ENCODE measurements at places on chromosomes 6 and 20. TPM values are rescaled to one million over a fixed set of nuclear protein-coding genes. Genes with fewer than 3 reads are reported as not detected.

NMBR gene
- not detected for total RNA-seq

MRAP2 gene
- total RNA-seq: not detected

TNFRSF6B gene
- total RNA-seq: 0.47 TPM

EYS gene
- not detected for total RNA-seq

THBS2 gene
- total RNA-seq: 0.18 TPM

C20orf204 gene
- total RNA-seq: 3.2 TPM

FAM83D gene
- 1.9 TPM for total RNA-seq

ZSCAN26 gene
- 6.7 TPM for total RNA-seq

LINC00237 gene
- total RNA-seq: not detected

C6orf15 gene
- not detected for total RNA-seq

FAXC gene
- not detected for total RNA-seq

WFDC2 gene
- 0.53 TPM for total RNA-seq

C20orf144 gene
- total RNA-seq: 0.20 TPM

OPRM1 gene
- total RNA-seq: not detected

BCLAF1 gene
- total RNA-seq: 241 TPM

PPIL6 gene
- 0.27 TPM for total RNA-seq

- peak; percentile 14 for DNase-seq
These were observed 743 bp downstream of the CMTR1 start for GRCh38 chr6:37433657-37434271.

GRCh38 chr20:3876676-3877075, 12.5 kb upstream of the PANK2 start:
- no peak for DNase-seq

GRCh38 chr20:46523696-46524328, 10.5 kb upstream of the ZNF334 start:
- no peak for DNase-seq

DNA sequence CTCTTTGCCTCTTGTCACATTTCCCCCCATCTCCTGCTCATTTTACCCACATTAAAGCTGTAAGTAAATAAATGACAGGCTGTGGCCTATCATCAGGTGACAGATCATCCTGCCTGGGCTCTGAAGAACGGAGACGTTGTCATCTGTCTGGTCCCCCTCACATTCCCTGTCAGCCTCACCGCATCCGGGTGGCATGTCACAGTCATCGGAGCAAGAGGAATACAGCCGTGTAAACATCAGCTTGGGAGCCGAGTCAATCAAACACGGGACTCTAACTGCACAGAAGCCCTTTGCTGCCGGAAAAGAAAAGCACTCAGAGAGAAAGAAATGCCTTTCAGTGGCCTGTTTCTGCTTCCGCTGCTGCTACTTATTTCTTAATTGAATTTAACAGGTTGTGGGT, 371.9 kb upstream of the ID4 start:
- DNase-seq: no peak

GRCh38 chr6:82038631-82039030, 208.9 kb downstream of the IBTK start:
- DNase-seq: no peak

- DNase-seq: no peak
These were observed 11.5 kb downstream of the RNF217 start for GRCh38 chr6:124973780-124974179.

DNA sequence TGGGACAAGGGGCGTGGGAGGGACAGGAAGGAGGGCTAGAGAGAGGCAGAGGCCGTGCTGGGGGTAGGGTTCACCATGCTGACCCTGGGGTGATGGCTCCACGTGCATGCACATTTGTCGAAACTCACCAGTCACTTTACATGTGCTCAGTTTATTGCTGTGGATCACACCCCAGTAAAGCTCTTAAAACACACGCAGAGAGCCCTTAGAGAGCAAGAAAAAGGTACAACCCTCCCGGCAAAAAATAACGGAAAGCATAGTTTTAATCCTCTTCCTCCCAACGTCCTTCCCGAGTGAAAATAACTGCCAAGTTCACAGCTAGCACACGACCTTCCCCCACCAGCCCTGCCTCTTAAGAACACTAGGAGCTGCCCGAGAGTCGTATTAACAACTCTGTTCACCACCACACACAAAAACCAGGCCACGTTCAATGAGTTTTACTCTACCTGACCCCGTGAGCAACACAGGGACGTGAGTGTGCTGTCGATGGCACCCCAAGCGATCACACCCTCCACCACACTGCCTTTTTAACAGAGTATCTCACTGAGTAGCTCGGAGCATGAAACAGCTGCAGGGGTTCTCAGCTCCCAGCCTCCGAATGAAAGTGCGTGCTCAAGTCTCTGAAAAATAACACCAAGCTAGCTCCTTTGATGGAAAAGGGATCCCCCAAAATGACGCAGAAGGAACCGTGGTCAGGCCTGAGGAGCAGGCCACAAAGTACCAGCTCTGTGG, 39.7 kb downstream of the TAF4 start:
- no peak for DNase-seq

- DNase-seq: no peak
These were observed 18.1 kb downstream of the NPEPL1 start for GRCh38 chr20:58710481-58711265.

GRCh38 chr6:167097770-167098169, 25.1 kb upstream of the CCR6 start:
- DNase-seq: no peak

GRCh38 chr6:130788954-130789353, 38.3 kb upstream of the SMLR1 start:
- no peak for DNase-seq

- peak; percentile 57 for DNase-seq
These were observed 46.8 kb downstream of the PYGB start for GRCh38 chr20:25294459-25295385.

DNA sequence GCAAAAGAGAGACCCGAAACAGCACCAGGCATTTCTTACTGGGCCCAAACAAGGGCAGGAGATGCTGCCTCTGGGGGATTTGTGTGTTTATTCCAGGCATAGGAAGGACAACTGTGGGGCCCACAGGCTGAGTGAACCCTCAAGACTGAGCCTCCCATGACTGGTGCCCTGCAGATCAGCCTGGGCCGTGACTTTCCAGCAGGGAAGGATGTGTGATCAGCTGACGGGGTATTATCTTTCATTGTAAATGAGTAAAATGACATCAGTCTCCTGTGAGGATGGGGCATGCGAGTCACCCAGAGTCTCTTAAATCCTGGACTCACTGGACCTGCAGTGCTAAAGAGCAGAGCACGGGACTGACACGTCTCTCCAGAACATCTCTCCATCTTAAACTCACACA, 3.9 kb upstream of the TEAD3 start:
- no peak for DNase-seq

DNA sequence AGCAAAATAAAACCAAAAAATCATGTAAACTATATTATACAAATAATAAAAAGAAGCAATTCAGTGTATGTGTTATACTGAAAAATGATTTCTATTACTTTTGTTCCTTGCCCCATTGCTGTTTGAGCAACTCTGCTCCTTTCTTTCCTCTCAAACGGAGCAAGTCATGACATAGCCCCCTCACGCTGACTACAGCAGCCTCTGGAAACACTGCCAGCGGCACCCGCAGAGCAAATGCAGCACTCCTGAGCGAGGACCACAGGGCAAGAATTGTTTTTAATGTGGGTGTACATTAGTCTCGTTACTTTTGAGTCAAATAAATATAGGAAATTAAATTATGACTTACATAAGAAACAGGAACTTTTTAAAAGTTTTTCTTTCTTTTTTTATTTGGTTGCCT, 350.1 kb upstream of the HSF2 start:
- DNase-seq: no peak

- DNase-seq: no peak
These were observed 661.3 kb downstream of the BCKDHB start for GRCh38 chr6:80767808-80768207.

DNA sequence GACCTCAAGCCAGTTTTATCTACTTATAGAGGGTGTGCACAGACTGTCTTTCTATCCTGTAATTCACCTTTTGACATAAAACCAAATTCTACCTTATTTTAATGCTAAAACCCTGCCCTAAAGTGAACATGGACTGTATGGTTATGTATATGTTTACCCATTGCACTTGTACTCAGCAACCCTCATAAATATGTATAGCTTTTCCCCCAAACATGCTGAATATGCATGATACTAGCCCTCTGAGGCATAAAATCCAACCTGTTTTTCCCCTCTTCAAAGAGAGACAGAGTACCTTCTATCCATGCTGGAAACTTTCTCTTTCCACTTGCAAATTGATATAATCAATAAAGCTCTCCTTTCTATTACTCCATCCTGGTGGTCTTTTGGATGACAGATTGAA, 267.9 kb upstream of the BMP2 start:
- DNase-seq: no peak

DNA sequence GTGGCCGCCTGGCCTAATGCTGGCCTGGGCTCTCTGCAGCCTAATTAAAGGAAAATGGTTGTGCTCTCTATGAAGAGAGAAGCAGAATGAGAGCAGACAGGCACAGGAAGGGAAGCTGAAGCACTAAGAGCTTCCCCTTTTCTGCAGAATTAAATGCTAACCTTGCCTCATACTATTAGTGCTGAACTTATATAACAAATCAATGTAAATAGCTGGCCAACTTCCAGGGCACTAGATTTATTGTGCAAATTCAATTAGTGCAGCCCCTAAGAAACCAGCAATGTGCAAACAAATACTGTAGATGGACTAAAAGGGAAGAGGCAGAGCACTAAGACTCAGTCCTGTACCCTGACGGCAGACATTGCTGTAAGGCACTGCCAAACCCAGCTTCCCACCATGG, 36.1 kb upstream of the INSM1 start:
- DNase-seq: no peak

- DNase-seq: no peak
These were observed 58.6 kb downstream of the DAAM2 start for GRCh38 chr6:39850736-39851297.

DNA sequence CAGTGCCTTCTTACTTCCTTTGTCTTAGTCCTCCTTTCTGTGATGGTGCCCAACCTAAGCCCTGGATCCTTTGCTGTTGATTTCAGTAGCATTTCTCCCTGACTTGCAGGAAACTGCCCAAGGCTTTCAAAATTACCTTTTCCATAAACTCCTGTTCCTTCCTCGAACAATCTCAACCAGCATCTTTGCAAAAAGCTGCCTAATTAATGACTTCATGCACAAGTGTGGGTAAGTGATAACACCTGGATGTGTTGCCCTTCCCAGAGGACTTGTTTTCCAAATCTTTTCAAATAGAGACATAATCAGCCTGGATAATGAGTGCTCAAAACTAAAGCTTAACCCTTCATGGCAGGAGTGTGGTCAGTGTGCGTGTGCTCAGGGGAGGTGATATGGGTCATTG, 118.0 kb downstream of the PCSK2 start:
- DNase-seq: no peak

DNA sequence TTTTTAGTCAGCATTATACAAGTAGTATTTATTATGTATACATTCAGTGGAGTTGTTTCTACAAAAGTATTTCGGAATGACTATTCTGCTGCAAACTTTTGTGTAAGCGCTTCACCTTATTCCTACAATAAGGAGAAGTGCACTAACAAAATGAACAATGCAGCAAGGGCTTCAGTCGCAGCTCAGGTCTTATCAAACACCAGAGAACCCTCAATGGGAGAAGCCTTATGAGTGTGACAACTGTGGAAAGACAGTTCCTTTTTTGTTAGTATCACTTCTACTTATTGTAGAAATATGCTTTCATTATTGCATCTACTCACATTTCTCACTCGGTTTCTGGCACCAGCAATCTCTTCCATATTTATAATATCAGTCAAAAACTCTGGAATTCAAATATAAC, 18.8 kb downstream of the ZKSCAN3 start:
- no peak for DNase-seq

GRCh38 chr6:126657561-126658175, 317.8 kb downstream of the CENPW start:
- no peak for DNase-seq

GRCh38 chr6:90000864-90001731, 106.8 kb downstream of the GJA10 start:
- peak; percentile 21 for DNase-seq

- no peak for DNase-seq
These were observed 342.2 kb upstream of the NT5E start for GRCh38 chr6:85107701-85108100.

- no peak for DNase-seq
These were observed 59.2 kb upstream of the FNDC1 start for GRCh38 chr6:159110013-159110412.

- DNase-seq: no peak
These were observed 30.1 kb downstream of the GSTA2 start for GRCh38 chr6:52733172-52733571.

GRCh38 chr20:24768201-24768636, 180.8 kb upstream of the CST7 start:
- no peak for DNase-seq

GRCh38 chr20:13259921-13260320, 38.8 kb downstream of the ISM1 start:
- no peak for DNase-seq

DNA sequence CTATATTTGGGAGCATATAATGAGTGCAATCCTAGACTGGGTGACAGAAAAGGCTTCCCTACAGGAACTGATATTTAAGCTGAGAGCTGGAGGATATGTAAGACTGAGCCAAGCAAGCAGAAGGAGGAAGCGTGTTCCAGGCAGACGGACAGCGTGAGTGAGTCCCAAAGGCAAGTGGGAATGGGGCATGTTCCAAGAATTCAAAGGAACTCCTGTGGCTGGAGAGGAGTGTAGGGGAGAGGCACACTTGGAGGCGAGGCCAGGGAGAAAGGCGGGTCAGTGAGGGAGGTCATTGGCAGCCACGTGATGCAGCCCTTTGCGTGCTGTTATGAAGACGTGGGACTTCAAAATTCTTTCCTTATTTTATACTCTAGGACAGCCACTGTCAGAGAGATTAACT, 27.9 kb upstream of the SGK1 start:
- DNase-seq: no peak

GRCh38 chr6:147640606-147641005, 132.1 kb downstream of the SAMD5 start:
- no peak for DNase-seq

- DNase-seq: no peak
These were observed 11.6 kb upstream of the NOL4L start for GRCh38 chr20:32596681-32597252.

GRCh38 chr6:16349544-16349943, 111.2 kb downstream of the GMPR start:
- no peak for DNase-seq

DNA sequence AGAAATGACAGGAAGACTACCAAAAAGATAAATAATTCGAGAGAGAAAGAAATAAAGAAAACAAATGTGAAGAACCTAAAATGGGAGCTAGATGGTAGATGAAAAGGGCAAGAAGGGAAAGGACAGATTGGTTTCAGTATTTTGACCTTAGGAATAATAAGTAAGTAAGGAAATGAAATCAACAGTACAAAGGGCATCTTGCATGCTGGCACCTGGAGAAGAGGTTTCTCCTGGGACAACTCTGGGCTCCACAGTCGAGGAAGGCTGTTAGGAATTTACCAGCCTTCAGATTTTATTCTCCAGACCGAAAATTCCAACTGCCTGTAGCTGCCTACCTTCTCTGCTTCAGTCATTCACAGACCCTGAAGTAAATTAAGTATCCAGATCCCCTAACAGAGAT, 80.5 kb downstream of the SMLR1 start:
- no peak for DNase-seq

DNA sequence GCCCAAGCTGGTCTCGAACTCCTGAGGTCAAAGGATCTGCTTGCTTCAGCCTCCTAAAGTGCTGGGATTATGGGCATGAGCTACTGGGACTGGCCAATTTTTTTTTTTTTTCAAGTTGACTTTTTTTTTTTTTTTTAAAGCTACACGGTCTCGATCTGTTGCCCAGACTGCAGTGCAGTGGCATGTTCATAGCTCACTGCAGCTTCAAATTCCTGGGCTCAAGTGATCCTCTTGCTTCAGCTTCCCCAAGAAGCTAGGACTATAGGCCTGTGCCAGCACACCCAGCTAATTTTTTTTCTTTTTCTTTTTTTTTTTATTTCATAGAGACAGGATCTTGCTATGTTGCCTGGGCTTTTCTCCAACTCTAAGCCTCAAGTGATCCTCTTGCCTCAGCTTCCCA, 59.5 kb downstream of the NCOA3 start:
- DNase-seq: no peak
